ENCODE measurements at places on chromosomes 13 and 19.
A peak's percentile ranks its signal among the peaks of the same experiment; 100 is the strongest.

DNA sequence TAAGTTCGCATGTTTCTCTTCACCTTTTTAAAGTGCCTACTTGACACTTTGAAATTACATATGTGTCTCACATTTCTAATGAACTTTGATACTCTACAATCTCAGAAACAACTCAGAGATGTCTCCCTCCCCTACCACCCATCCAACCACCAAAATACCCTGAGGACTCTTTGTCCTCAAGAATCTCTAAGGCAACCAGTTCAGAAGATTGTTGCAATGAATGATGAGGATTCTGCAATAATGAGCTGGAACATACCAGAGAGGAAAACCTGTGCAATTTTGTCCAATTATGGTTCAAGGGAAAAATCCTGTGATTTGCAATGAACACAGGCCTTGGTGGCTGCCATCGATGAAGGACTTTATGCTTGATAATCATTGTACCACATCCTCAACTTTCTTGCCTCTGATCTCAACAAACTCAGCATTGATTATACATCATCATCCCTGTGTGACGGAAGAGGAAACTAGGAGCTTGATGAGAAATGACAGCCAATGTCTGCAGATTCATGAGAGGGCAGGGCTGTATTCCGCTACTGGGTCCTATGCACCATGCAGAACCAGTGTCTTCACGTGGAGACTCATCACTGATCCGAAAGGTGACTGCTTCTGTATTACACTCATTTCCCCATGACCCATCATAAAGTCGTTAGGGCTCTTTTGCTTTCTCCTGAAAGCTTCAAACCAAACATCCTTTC, 1.1 kb downstream of the FPR1 start:
- DNase-seq, result no peak

DNA sequence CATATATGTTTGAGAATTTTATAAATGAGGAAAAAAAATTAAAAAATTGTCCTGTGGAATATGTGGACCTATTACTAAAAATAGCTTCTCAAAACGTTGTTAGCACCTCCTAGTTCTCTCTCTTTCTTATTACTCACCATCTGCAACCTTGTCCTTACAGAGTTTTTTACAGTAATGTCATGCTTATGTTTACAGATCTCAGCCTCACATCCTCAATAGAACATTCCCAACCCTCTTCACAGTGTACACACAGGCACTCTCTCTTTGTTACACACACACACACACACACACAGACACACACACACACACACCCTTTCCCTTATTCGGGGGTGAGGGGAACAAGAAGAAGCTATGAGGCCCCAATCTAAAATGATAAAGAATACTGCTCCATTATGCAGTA, 197.7 kb downstream of the SLITRK6 start:
- DNase-seq, result no peak

GRCh38 chr19:16121141-16121540, 9.5 kb downstream of the RAB8A start:
- no peak for DNase-seq

GRCh38 chr13:113926951-113927660, 46.8 kb downstream of the C13orf46 start:
- no peak for DNase-seq

- peak; percentile 95 for DNase-seq
These were observed 2220.8 kb upstream of the PCDH20 start for GRCh38 chr13:63636316-63636993.
